ENCODE measurements at places on chromosomes 2 and 18.

DNA sequence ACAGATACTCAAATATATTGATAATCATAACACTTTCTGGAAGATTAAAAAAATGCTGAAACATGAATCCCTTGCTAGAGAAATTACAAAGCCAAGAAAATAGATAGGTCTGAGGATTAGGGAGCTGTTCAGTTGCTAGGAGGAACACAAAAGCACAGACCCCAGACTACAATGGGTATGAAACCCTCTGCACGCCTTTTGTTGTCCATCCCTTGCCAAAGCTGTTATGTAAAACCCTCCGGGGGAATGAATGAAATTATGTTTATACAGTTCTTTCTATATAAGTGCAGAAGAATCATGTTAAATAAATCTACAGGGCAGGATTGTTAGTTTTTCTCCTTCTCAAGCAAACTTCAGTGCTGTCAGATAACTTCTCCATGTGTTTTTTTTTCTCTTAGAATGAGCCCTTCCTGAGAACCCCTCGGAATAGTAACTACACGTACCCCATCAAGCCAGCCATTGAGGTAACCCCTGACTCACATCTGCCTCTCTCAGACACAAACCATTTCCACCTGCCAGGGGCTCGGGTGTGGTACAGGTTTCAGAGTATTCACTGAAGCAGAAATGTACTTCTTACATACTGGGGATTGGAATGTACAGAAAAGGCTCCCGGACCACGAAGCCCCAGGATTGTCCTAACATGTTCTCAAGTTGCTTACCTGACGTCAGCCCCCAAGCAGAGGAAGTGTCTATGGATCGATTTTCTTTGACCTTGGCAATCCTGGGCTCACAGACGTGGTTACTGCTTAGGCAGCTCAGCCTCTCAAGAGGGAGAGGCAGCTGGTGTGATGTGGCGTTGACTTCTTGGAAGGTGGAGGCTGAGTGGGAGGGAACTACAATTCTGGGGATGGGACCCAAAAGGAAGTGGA is 118.0 kb downstream of the PLB1 start:
- DNase-seq = no peak

DNA sequence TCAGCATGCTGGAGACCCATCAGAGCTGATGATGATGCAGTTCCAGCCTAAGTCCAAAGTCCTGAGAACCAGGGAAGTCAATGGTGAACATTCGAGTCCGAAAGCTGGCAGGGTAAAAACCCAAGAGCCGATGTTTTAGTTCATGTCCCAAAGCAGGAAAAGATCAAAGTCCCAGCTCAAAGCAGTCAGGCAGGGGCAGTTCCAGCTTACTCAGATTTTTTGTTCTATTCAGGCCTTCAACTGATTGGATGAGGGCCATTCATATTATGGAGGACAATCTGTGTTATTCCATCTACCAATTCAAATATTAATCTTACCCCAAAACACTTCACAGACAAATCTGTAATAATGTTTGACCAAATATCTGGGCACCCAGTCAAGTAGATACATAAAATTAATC is 38.3 kb downstream of the DSEL start:
- no peak for DNase-seq

GRCh38 chr18:22674272-22674671 is 256.6 kb upstream of the CTAGE1 start:
- no peak for DNase-seq

GRCh38 chr18:75309564-75309963 is 99.0 kb downstream of the TSHZ1 start:
- DNase-seq = no peak

DNA sequence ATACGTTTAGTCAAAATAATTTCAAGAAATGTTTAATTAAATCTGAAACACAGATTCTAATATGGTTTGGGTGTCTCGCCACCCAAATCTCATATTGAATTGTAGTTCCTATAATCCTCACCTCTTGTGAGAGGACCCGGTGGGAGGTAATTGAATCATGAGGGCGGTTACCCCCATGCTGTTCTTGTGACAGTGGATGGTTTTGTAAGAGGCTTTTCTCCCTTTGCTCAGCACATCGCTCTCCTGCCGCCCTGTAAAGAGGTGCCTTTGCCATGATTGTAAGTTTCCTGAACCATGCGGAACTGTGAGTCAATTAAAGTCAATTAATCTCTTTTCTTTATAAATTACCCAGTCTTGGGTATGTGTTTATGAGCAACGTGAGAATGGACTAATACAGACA is 1045.1 kb upstream of the POU3F3 start:
- no peak for DNase-seq

DNA sequence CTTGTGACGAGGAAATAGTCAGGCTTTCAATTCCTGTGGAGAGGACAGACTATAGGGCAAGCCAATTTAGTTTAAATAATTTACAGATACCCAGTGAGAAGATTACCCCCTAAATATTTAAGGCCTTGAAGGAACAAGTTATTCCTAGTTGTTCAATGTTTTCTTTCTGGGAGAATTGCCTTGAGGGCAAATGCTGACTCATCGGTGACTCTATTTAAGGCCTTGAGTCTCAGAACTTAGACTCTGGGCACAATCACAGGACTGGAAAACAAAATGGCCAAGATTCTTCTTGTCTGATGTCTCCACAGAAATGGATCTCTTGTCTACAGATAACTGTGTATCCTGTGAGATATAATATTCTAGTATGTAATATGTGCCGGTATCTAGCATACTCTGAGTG is 467.1 kb downstream of the SUCLG1 start:
- no peak for DNase-seq

DNA sequence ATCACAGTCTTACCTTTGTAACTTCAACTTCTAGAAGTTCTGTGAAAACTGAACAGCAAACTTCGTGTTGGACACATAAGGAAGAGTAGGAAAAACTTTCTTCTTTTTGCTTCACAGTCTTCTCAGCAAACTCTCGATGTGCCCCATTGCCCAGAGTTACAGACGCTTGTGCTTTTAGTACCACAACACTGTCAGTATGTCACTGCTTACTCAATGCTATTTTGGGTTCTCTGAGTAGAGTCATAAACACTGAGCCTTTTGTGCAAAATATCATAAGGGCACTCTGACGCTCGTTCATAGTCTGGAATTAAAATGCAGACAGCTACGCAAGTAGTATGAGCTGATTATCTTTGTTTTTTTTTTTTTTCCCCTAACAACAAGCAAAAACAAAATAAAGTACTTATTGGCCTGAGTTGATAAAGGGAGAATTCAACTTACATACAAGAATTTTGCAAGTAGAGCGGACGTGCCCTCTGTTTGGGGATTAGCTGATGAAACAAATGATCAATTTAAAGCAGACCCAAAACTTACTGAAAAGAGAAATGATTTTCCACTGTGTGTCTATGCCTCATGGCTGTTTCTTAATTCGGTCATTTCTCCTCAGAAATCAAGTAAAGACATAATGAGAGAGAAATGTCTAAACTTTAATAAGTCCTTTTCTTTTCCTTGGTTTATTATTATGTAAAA is at the start of gene CDH19:
CDH19 (minus strand) TSS at position 150 of the 687 bp plus-strand sequence. CDS start 31,886 bp downstream, outside the sequence.
- DNase-seq = no peak

DNA sequence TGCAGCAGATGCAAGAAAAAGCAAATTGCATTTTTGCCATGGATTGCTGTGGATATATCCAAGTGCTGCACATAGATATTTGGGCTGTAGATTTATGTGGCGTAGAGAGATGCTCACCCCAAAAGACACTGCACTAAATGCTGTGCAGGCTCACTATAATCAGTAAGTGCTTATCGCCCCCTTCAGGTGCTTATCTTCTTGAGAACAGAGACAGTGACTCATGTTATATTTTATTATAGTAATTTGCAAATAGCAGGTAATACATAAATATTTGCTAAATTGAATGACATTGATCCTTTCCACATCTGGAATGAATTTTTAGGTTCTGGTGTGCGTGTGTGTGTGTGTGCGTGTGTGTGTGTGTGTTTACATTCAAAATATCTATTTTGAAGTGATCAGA is 36.8 kb upstream of the PLEKHM3 start:
- no peak for DNase-seq

- DNase-seq = no peak
Measured at GRCh38 chr2:236176951-236177350, 8.8 kb upstream of the GBX2 start.

DNA sequence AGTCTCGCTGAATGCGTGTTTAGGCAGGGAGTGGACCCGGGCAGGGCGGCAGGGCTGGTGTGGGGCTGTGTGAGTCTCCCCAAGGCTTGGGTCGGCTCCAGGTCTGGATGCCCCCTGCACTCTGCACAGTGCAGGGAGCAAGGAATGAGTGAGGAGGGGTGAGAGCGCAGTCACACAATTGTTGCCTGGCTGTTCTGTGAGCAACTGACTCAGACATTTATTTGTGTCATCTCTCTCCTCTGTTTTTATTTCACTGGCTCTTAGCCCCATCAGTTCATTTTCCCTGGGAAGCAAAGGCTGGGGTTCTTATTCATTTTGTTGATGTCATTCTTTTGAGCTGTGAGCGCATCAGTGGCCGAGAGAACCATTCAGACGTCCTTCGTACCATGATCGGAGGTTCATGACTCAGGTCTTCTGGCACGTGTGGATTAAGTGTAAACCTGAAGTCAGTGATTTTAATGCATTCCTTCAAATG is 61.1 kb downstream of the GATA6 start:
- DNase-seq = no peak

- DNase-seq = no peak
Measured at GRCh38 chr2:136238286-136239078, 120.5 kb upstream of the CXCR4 start.

GRCh38 chr2:240452462-240453256 is 17.2 kb downstream of the GPC1 start:
- peak; percentile 33 for DNase-seq

DNA sequence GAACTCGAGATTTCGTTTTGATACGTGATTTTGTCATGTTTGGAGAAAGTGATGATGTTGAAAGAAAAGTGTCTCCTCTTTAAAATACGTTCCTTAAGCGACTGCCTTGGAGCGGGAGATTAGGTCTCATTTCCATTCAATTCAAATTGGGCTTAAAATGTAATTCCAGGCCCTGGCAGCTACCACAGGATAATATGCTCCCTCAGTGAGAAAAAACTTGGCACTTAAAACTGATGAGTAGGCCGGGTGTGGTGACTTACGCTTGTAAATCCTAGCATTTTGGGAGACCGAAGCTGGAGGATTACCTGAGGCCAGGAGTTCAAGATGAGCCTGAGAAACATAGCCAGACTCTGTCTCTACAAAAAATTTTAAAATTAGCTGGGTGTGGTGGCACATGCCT is 146.3 kb upstream of the L3MBTL4 start:
- DNase-seq = no peak

- peak; percentile 99 for DNase-seq
Measured at GRCh38 chr2:219388121-219388906, 602 bp upstream of the DNPEP start.

DNA sequence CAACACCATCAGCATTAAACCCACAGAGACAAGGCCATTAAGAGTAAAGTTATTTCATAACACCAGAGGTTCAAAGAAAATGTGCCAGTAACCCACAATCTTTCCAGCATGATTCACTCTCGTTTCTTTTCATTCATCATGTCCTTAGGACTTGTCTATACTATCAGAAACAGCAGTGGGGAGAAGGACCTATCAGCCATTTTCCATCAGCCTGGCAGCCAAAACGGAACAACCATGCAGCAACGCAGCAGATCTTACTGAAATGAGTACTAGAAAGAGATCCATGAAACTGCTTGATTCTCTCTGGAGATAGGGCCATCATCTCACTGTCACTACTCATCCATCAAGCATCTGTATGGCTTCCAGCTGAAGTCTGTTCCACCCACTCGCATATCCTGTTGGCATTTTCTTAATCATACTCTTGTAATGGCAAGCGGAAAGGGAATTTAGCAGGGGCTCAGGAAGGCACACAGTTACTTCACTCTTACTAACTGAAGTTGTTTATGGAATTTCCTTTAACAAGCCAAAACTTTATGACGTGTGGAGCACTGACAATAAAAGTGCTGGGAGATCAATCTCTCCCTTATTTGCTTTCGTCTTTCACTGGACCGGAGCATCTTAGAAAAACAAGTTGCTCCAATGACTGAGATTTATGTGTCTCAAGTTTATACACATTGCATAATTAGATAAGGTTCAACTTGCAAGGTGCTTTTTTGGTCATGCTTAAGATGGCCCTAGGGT is 69.7 kb downstream of the EPHA4 start:
- no peak for DNase-seq

DNA sequence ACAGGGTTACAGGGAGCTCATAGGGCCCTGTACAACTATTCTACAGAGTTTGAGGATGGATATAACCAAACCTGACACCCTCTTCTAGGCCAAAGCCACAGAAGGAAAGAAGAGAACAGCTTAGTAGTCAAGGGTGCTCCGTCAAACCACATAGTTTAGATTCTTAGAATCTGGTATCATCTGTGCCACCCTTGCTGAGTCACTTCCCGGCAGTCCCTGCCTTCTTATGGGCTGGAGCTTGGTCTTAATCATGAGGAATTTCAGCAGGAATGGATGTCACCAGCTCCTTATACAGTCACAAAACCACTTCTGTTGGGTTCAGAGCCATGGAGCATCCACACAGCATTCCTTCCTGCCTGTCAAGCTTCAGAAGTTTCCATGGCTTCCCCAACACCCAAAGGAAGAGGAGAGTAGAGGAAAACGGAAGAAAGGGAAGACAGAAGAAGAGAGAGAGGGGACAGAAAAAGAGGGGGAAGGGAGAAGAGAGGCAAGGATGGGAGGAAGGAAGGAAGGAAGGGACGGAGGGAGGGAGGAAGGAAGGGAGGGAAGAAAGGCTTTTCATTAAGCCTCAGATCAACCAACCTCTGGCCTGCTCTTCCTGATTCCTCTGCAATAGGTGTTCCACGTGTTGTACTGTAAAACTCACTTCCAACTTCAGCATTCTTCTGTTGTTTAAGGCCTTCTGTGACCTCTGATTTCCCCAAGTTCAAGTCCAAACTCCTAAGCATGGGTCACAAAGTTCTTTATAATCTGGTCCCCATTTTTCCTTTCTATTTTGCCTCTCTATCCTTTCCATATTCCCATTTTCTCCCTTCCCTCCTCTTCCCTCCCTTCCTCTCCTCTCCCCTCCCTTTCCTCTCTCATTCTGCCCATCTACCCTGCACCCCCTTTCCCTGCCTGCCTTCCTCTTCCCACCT is 246.1 kb upstream of the TNP1 start:
- no peak for DNase-seq

DNA sequence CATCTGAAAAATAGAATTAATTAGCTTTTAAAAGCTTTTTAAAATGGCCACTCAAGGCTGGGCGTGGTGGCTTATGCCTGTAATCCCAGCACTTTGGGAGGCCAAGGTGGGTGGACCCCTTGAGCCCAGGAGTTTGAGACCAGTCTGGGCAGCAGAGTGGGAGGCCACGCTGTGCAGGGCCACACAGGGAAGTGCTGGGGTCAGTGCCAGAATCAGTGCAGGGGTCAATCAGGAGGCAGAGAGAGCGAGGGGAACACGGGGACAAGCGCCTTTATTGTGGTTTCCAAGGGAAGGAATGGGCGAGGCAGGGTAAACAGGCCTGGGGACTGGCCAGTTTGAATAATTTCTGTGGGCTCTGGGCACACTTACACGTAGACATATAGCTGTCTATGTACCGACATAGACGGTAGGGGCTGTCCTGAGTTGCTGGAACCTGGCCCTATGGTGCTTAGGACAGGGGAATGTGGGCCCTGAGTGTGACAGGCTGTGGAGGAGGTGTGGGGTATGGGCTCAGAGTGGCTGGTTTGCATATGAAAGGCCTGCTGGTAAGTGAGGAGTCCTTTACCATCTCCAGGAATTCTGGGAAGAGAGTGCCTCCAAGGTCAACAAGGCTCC is 42.9 kb downstream of the DYSF start:
- no peak for DNase-seq

- no peak for DNase-seq
Measured at GRCh38 chr2:40394031-40394430, 57.9 kb downstream of the SLC8A1 start.

GRCh38 chr2:216114382-216114713 is 5.2 kb downstream of the XRCC5 start:
- DNase-seq = peak; percentile 46
